ENCODE measurements at places on chromosomes 7 and 10.

DNA sequence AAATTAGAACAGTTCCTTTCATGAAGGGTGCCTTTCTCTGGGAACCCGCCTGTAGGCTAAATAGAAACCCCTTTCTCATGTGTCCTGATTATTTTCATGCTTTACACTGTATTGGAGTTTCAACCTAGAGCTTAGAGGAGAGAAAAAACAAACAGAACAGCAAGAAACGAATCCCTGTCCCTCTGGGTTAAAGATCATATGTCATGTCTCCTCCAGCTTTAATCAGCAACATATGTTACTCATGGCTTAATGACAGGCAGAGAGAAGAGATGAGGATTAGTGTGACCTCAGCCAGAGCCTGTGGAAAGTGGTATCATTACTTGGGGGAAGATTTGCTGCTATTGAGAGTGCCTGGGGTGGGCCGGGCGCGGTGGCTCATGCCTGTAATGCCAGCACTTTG lies 32.1 kb downstream of the CRCP start:
- no peak for DNase-seq

DNA sequence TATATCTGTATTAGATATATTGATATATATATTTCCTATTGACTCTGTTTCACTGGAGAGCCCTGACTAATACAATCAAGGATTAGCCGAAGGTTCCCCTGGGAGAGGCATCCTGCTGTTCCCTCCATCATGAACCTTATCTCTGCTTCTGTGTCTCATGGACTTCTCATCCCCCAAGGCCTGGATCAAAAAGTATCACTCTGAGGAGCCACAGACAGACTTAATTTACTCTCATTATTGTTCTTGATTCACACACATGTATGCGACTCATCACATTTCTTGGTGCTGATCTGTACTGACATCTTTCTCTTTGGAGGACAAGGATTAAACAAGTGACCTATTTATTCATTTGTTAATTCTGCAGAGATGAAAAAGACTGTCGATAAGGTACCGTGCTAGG lies 550.2 kb downstream of the KCNMA1 start:
- no peak for DNase-seq

DNA sequence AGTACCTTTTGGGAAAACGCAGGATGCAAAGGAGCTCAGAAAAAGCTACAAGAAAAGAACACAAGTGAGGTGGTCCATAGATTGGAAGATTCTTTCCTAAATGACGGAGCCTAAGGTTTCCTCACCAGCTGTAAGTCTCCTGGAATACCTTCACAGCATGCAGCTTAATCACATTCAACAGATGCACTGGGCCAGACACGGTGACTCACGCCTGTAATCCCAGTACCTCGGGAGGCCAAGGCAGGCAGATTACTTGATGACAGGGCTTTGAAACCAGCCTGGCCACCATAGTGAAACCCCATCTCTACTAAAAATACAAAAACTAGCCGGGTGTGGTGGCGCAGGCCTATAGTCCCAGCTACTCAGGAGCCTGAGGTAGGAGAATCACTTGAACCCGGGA lies 228.7 kb downstream of the FRMD4A start:
- no peak for DNase-seq

- DNase-seq = no peak
Measured at GRCh38 chr10:24998044-24998443, 17.9 kb downstream of the ENKUR start.

Measured in stimulated activated CD8-positive, alpha-beta memory T cell treated with anti-CD3 and anti-CD28 coated beads, Interleukin-4, amount 100 ng/mL, for 48 hours (primary cell).